ENCODE measurements at places on chromosomes 16 and 17.

DNA sequence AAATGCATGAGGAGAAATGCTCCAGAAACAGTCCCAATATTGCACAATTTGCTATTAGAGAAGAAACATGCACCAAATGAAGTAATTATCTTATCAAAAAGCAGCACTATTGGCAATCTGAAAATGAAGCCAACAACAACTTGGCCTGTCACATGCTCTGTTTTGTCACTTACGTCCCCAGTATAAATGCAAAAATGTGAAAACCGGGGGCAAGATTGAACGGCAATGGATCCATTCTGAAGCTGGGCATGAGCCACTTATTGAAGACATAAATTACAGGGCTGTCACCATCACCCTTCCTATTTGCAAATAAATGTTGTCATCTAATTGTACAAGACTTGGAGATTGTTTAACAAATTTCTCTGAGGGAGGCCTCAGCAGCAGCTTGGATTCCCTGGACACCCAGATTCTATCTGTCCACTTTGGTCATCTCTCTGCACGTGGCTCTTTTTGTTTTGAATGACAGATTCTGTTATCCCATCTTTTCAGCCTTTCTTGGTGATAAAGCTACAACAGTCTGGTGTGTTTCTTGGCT lies 180.2 kb upstream of the CDH5 start:
- DNase-seq, result no peak

DNA sequence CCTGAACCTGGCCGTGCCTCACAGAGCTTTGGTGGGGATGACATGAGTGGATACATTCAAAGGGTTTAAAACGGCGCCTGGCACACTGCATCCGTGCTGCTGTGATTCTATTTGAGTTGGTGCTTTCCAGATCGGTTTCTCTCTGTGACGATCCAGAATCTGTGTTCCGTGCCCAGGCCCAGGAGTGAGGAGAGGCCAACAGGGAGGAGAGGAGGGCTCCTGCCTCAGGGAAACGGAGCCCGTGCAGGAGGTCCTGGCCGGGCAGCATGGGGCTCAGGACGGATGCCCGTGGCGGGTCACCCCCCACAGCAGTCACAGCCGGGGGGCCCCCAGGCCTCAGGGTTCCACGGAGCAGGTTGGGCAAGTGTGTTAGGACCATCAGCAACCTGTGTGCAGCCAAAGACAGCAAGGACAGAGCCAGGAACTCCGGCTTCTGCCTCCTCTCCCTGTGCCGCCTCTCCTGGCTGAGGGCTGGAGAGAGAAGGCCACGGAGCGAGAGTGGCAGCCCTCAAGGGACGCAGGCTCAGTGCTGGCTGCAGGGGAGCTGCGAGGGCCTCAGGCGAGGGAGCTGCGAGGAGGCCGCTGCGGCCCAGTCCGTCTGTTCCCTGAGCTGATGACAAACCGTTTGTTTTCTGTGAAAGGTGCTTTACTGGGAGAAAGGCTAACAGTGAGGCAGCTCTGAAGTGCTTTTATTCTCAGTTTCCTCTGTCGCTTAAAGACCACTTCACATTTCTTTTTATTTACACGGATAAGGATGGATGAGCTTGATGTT lies 99.3 kb downstream of the METRNL start:
- peak; percentile 48 for DNase-seq

DNA sequence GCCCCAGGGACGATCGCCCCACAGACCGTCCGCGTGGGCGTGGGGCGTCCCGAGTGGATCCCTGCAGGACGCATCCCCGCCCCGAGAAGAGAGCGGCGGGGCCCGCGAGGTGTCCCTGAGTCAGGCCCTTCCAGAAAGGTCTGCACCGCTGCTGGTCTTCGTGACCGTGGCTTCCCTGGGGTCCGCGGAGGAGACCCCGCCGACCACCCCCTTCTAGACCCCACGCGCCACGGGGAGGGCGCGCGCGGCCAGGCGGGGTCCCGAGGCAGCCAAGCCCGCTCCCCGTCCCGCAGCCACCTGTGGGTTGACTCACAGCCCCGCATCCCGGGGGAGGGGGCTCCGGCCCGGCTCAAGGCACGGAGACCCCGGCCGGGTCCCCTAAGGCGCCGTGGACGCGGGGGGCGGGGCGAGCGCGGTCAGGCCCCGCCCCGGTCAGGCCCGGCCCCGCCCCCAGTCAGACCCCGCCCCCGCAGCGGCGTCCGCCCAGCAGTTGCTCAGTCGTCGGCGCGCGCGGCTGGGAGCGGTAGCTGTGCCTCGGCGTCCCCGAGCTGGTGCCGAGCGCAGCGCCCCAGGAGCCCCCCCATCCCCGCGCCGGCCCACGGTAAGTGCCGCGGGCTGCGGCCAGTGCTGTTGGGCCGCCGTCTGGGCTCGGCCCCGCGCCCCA lies at the start of gene BAIAP3:
Gene BAIAP3, plus strand, starts transcription at position 497 of the 664 bp plus-strand sequence. CDS start 4,905 bp downstream, outside the sequence.
- DNase-seq, result no peak

DNA sequence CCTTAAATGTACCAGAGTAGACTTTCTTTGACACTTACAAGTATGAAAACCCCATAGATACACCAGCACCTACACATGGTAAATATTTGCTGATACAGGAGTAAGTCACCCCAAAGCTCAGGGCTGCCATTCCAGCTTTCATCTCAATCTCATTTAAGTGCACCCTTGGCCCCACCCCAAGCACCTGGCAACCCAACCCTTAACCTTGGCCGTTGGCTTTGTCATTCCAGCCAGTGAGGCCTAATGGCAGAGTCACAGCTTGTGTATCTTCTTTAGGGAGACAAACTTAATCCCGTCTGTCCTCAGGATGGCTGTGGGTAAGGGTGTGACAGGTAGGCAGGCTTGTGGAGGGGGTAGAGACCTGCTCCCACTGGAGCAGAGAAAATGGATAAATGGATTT lies 31.5 kb upstream of the TMEM220 start:
- DNase-seq, result no peak

DNA sequence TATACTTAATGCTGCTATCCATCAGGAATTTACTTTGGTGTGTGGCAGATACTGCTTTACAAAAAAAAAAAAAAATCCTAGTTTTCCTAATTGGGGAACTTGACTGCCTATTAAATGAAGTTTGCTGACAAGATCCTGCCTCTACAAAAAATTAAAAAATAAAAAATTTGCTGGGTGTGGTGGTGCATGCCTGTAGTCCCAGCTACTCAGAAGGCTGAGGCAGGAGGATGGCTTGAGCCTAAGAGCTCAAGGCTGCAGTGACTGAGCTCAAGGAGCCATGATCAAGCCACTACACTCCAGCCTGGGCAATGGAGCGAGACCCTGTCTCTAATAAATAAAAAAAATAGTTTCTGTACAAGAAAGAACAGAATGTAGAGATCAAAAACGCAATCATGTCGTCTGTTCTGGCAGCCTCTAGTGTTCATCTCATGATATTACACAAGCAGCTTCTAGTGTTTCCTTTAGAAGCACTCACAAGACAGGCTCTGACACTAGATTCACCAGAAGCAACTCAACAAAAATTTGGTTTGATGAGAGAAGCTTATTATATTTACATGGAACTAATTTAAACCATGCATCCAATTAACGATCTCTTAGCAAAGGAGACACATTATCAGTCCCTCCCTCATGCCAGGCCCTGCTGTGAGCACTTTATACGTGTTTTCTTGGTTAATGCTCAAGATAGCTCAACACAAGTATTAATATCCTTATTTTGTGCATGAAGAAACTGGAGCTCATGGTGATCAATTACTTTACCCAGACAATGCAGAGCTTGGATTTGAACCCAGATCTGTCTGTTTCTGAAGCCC lies 6.8 kb upstream of the KRTAP17-1 start:
- DNase-seq, result no peak

Data from sciatic nerve (tissue), 2 donors.